G401 (cell line): ENCODE measurements at places on chromosomes 6 and 20. TPM values are rescaled to one million over a fixed set of nuclear protein-coding genes. Genes with fewer than 3 reads are reported as not detected.

The COX4I2 gene
- not detected in 2 replicates for total RNA-seq

The C6orf58 gene
- total RNA-seq: not detected in 2 replicates

The TFAP2C gene
- 0.12 and 0.27 TPM in 2 replicates for total RNA-seq

The MMP24 gene
- 113 and 118 TPM in 2 replicates for total RNA-seq

The EDN1 gene
- total RNA-seq: 0.49 and 0.68 TPM in 2 replicates

The THEMIS gene
- not detected in 2 replicates for total RNA-seq

The MCCD1 gene
- 2.1 TPM in 1 of 2 replicates, not detected in the other for total RNA-seq

The RSPO3 gene
- total RNA-seq: 5.7 TPM in 1 of 2 replicates, not detected in the other

The FAM8A1 gene
- 11.1 and 12.1 TPM in 2 replicates for total RNA-seq

The TINAG gene
- total RNA-seq: not detected in 2 replicates

The CPXM1 gene
- 41.8 and 47.0 TPM in 2 replicates for total RNA-seq

The ZBTB46 gene
- 39.7 and 42.5 TPM in 2 replicates for total RNA-seq

The COL20A1 gene
- total RNA-seq: not detected in 2 replicates

The CRISP2 gene
- total RNA-seq: not detected in 2 replicates

The HLA-DQB1 gene
- not detected in 2 replicates for total RNA-seq

The GGTLC1 gene
- not detected in 2 replicates for total RNA-seq

The NHLRC1 gene
- total RNA-seq: not detected in 2 replicates
